Activated T-helper 17 cell treated with anti-CD3 and anti-CD28 coated beads, Interleukin-2, amount 50 U/mL, for 72 hours (primary cell): ENCODE measurements at places on chromosomes 1 and 21. TPM values are rescaled to one million over a fixed set of nuclear protein-coding genes. Genes with fewer than 3 reads are reported as not detected.
A peak's percentile ranks its signal among the peaks of the same experiment; 100 is the strongest.

The MMP23B gene
- total RNA-seq, result 6.5 TPM

- no peak for ATAC-seq
Measured at GRCh38 chr1:93670141-93670540, 11.5 kb downstream of the BCAR3 start.

GRCh38 chr1:185500001-185500626 lies 183.1 kb upstream of the IVNS1ABP start:
- ATAC-seq, result peak; percentile 94

GRCh38 chr21:44846485-44847260 lies 26.8 kb downstream of the PTTG1IP start:
- ATAC-seq, result peak; percentile 59

- ATAC-seq, result peak; percentile 91
Measured at GRCh38 chr1:168531615-168532345, 12.0 kb downstream of the XCL2 start.

GRCh38 chr1:221706191-221706590 lies 35.7 kb downstream of the DUSP10 start:
- ATAC-seq, result no peak

The RAB25 gene
- total RNA-seq, result 1.2 TPM

The ACTA1 gene
- not detected for total RNA-seq

- ATAC-seq, result peak; percentile 57
Measured at GRCh38 chr1:248872752-248873408, 14.0 kb upstream of the ZNF692 start.

DNA sequence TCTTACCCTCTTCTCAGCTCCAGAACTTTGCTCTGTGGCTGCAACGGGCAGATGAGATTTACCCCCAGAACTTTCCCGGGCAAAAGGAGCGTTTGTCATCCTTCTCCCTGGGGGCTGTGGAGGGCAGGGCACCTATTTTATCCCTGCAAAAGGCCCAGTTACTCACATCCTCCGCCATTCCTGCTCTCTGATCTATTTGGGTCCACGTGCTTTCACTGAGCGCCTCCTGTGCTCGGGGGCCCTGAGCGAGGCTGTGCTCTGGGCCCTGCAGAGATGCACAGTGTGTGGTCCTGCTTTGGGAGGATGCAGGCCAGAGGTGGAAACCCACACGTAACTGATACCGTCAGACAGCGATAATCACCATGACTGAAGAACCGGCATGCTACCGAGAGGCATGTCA lies 2.4 kb upstream of the CSMD2 start:
- ATAC-seq, result no peak

The LMX1A gene
- not detected for total RNA-seq

GRCh38 chr1:84743896-84744295 lies 53.6 kb upstream of the SSX2IP start:
- no peak for ATAC-seq

The TRMT1L gene
- total RNA-seq, result 30.2 TPM

The ITGB2 gene
- total RNA-seq, result 302 TPM

- no peak for ATAC-seq
Measured at GRCh38 chr1:21290546-21290944, 282 bp upstream of the ECE1 start.
